Stimulated activated CD8-positive, alpha-beta memory T cell treated with anti-CD3 and anti-CD28 coated beads, Interleukin-15, amount 100 ng/mL, for 4 hours (primary cell): ENCODE measurements at places on chromosomes 12 and 14.

GRCh38 chr14:68780358-68781160 is 12.3 kb downstream of the ZFP36L1 start:
- no peak for DNase-seq

- no peak for DNase-seq
These were observed 12.6 kb upstream of the WNT5B start for GRCh38 chr12:1616233-1617066.

- no peak for DNase-seq
These were observed 557.7 kb downstream of the FSCB start for GRCh38 chr14:43949400-43949799.

GRCh38 chr14:94780536-94781399 is 10.9 kb upstream of the GSC start:
- no peak for DNase-seq

DNA sequence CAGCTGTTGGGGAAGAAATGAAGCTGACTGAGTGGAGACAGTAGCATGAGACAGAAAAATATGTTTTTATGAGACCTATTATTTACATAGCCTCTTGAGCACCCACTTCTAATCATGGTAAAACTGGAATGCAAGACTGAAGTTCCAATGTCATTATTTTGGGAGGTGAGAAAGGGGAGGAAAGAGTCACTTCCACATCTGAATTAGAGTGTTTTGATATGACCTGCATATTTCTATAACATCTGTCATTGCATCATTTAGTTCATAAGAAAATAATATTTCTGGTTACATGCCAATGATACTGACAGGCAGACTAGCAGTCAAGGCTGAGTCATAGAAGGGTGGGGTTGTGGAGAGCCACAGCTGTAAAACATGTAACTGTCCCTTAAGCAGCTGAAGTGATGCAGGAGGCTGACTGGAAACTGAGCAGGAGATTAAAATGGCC is 26.7 kb downstream of the NTN4 start:
- no peak for DNase-seq

DNA sequence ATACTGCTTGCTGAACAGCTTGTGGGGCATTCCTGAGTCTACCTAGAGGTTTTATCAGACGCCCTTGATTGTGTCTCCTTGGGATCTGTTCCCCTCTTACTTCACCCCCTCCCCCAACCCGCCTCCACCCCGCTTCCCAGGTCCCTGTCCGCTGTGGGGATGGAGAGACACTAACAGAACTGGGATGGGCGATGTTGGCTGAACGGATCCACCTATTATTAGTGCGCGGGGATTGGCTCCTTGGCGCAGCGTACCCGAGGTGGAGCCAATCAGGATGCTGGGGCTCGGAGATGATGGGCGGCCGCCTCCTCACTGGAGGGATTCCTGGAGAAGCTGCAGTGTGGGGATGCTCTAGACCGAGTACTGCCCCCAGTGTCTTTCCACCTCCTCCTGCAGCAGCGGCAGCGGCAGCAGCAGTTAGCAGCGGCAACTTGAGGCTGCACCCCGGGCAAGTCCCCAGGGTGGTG is at the start of gene SYT1:
Gene SYT1 (plus strand): TSS at position 372 of the 467 bp plus-strand sequence.
- DNase-seq = no peak

GRCh38 chr12:107369679-107370078 is 276.3 kb upstream of the CRY1 start:
- DNase-seq = peak; percentile 7

GRCh38 chr14:104872469-104873341 is 7.6 kb downstream of the CEP170B start:
- no peak for DNase-seq

DNA sequence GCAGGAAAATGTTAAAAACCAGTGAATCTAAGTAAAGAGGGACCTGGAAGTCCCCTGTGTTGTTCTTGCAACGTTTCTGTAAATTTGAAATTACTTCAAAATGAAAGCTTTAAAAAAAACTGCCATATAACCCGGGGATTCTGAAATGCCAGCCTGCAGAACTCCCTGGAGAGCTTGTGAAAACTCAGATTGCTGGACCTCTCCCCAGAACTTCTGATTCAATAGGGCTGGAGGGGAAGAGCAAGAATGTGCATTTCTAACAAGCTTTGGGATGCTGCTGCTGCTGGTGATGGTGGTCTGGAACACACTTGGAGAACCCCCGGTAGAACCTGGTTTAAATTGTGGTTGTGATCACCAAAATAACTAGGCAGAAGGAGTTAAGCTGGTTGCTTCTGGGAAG is 300.0 kb upstream of the NOS1 start:
- DNase-seq = no peak

DNA sequence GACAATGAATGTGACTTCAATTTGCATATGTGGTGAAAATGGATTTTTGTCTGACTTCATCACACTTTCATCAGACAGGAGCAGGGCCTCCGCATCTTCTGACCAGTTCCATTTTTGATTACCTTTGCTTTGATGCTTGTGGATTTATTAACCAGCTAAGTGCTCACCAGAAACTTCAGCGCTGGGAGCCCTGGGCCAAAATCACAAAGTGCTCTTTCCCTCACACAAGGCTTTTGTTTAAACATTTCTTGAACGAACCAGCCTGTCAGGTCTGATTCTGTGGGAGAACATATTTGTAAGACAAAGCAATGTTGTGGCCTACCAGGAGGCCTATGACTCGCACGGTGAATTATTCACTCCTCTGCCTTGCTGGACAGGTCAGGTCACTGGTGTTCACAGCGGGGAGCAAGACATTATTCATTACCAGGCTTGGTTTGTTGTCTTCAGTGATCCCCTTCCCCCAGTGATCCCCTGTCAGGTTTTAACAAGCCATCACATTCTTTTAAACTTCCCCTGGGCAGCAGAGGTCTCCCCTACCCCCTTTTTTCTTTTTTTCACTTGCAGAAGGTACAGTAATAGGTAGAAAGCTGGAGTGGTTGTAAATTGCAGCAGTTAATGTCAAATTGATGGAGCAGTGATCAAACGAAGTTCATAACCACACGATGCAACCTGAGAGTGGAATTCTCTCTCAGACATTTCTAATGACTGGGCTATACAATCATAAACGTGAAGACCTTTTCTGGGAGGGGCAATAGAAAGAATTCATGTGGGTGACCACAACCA is 167.5 kb upstream of the PRICKLE1 start:
- no peak for DNase-seq

GRCh38 chr14:104588066-104588857 is 8.7 kb downstream of the C14orf180 start:
- no peak for DNase-seq

- DNase-seq = no peak
These were observed 24.0 kb downstream of the FGF6 start for GRCh38 chr12:4421590-4422031.

- DNase-seq = no peak
These were observed 108.7 kb downstream of the TTC8 start for GRCh38 chr14:88933191-88933590.

- no peak for DNase-seq
These were observed 69.1 kb downstream of the ACACB start for GRCh38 chr12:109185441-109185840.

- DNase-seq = no peak
These were observed 618 bp downstream of the SEC23A start for GRCh38 chr14:39102265-39102968.

DNA sequence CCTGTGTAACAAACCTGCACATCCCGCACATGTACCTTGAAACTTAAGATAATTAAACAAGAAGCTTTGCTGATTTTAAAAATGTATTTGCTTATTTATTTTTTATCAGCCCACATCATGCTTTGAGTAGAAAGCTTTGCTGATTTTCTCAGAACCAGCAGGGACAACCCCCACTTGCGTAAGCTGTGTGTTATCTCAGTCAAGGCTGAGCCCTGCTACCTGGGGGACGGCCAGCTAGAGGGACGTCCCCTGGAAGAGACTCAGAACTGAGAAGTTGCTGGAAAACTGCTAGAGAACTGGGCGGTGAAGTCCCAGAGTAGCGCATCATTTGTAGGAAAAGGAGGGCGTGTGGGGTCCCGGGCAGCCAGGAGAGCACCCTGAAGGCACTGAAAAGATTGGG is 4.1 kb upstream of the PLEK2 start:
- no peak for DNase-seq

GRCh38 chr14:67237591-67237990 is 3.6 kb upstream of the PALS1 start:
- no peak for DNase-seq

DNA sequence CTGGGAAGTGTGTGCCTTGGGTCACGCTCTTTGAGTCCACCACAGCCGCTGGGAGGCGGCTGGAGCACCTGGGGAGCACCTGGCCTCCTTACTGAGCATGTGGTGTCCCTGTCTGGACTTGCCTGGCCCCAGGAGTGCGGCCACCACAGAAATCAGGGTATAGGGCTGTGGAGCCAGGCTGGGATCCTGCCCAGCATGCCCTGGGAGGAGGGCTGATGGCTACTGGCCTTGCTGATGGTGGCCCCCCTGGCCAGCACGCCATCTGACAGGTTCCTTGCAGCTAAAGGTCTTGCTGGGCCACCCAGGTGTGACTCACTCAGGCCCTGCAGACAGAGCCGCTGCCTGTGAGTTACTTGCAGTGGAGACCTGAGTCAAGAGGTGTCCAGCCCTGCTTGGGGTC is 6.0 kb downstream of the ULK1 start:
- DNase-seq = no peak

DNA sequence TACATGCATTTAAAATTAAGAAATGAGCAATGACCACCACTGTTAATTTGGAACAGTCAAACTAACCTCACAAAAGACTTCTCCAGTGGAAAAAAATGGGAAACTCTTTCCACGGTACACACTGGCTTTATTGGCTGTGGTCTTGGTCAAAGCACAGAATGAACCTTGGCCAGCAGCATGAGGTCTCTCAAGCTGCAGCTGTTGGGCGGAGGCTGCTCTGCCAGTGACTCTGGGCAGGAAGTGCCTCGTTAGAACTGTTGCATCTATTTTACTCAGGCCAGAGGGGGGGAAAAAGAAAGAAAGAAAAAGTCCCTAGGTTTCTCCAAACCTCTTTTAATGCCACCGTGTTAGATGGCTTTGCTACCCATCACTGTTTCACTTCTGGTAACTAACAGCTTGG is 279.8 kb upstream of the DIO2 start:
- no peak for DNase-seq

GRCh38 chr12:78005094-78005492 is 174.4 kb downstream of the NAV3 start:
- DNase-seq = no peak

DNA sequence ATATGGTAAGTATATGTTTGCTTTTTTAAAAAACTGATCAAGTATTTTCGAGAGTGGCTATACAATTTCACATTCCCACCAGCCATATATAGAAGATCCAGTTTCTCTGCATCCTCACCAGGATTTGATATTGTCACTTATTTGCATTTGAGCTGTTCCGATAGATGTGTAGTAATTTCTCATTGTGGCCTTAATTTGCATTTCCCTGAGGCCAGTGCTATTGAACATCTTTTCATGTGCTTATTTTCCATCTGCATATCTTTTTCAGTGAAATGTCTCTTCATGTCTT is 72.9 kb upstream of the VASH1 start:
- no peak for DNase-seq

DNA sequence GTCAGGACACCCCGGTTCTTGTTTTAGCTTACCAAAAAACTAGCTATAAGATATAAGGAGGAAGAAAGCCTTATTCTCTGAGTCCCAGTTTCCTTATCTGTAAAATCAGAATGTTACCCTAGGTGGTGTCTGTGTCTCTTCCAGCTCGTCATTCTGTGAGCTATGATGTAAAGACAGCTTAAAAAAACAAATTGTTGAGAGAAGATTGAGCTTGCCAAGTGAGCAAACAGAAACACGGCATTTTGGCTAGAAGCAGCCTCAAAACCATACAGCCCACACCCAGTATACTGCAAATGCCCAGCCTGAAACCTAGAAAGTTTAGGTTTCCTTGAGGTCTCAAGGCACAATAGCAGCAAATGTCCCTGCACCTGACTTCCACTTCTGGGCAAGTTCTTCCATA is 151.4 kb downstream of the SSPN start:
- DNase-seq = no peak

GRCh38 chr12:38555620-38556591 is 239.3 kb downstream of the ALG10B start:
- DNase-seq = no peak

DNA sequence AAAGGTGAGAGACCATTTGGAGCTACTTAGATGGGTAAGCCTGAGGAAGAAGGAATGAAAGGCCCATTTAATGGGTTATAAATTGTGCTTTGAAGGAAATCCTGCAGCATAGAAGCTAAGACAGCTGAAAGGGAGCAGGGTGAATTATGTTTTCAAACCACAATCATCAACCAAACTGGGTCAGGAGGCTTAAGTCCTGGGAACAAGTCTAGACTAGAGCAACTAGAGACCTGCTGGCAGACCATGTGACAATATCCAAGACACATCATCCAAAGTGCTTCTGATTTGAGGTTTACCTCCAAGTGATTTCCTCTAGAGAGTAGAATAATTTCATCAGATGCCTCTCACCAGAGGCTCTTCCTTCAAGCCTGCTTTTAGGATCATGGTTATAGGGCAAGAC is 53.7 kb downstream of the MAP3K9 start:
- DNase-seq = no peak

DNA sequence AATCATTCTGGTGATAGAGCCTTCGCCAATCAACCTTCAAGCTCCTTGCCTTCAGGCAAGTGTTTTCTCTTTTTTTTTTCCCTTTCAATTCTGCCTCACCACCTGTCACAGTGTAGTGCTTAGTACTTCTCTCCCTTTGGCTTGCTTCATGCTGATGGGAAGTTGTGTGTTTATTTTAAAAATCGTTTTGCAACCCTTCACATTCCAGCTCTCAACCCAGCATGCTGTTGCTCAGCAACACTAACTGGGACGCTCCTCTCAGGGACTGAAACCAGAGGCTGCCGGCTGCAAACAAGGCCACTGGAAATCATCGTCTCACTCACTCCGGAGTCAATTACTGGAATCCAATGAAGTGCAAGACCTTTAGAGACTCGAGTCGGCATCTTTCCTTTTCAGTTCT is 342.7 kb downstream of the PRKD1 start:
- DNase-seq = no peak

- no peak for DNase-seq
These were observed 30.1 kb downstream of the NRDE2 start for GRCh38 chr14:90301668-90302090.

GRCh38 chr12:123931686-123932321 is 40.8 kb downstream of the CCDC92 start:
- DNase-seq = no peak

- DNase-seq = no peak
These were observed 55.3 kb downstream of the PSMA6 start for GRCh38 chr14:35347323-35348043.

DNA sequence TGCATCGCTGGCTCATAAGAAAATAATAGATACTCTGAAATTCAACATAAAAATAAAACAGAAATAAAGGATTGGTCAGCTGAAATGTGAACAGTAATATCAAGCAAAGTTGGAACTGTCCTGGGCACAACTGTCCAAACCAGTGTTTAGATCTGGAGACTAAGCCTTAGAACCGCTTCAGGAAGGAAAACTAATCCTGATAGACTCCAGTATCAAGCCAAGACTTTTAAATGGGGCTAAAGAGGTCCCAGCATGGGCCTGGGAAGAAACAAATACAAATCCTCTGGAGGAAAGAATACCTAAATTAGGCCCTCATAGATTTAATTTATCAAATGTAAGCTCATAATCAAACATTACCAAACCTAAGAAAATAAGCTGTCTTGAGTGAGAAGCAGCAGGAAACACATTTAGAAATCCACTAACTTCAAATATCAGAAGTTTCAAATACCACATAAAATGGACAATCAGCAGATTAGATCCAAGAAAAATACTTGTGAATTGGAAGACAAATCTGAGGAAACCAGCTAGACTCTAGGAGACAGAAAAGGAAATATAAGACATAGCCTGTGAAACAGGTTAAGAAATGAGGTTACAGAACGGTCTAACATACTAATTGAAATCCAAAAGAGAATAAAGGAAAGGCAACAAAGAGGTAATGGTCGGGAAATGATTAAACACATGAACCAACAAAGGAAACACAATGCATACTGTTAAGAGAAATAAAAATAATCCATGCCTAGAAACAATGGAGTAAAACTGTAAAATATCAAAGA is 27.6 kb downstream of the SCAF11 start:
- no peak for DNase-seq
